EL (cell line): ENCODE measurements at places on chromosomes 6 and 20.

GRCh38 chr6:39686976-39687375 lies 38.2 kb downstream of the KIF6 start:
- no peak for DNase-seq

- no peak for DNase-seq
Measured at GRCh38 chr20:57393321-57394120, 2.3 kb downstream of the RBM38 start.

- DNase-seq, result no peak
Measured at GRCh38 chr6:3710403-3710802, 41.1 kb downstream of the PXDC1 start.

DNA sequence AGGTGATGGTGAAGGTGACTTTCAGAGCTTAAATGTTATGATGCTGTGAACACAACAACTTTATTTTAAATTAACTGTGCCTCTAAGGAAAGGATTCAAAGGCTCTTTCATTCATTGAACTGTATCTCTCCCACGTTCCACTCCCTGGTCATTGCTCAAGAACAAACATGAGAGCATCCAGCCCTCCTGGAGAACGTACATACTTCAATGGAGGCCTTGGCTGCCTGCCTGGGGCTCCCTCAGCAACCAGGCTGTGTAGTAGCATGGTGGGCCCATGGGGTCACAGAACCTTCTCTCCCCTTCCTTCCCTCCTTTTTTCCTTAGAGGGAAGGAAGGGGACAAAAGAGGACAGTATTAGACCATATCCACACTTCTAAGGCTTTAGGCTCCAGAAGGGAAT lies 234.3 kb downstream of the CDC5L start:
- no peak for DNase-seq

DNA sequence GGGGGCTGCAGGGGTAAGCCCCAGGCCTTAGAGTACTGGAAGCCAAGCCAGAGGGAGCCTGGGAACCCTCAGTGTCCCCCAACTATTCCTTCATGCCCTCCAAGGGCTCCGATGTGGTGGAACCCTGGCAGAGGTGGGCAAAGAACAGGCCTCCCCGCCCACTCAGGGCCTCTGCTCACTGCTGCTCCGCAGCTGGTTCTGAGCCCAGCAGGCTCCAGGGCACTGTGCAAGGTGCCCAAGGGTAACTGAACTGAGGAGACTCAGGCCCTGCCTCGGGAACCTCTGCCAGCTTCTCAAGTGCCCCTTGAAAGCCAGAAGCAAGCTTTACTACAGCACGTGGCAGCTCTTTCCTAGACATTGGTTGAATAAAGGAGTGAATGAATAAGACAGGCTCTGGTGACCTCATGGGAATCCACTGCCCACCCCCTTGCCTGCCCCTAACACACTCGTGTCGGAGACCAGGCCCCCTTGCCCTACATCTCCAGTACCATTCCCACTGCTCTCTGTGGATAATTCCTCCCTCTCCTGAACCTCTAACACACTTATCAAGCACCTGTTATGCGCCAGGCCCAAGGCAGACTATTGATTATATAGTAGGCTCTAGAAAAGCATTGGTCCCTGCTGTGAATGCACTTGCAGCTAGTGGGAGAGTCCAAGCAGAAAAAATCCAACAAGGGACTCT lies 55.0 kb downstream of the TOX2 start:
- no peak for DNase-seq

DNA sequence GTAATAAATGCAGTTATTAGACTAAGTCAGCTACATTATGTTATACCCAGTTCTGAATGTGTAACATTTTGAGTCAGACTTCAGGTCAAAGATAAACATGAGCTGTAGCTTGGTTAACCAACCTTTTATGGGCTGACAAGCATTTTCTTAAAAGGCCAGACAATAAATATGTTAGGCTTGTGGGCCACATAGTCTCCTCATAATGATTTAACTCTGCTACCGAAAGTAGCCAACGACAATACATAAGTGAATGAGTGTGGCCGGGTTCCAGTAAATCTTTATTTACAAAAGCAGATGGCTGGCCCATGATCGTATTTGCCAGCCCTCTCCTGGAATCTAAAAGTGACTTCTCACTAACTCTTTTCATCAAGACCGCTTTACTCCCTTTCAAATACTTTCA lies 49.9 kb downstream of the ATG5 start:
- DNase-seq, result peak; percentile 74

DNA sequence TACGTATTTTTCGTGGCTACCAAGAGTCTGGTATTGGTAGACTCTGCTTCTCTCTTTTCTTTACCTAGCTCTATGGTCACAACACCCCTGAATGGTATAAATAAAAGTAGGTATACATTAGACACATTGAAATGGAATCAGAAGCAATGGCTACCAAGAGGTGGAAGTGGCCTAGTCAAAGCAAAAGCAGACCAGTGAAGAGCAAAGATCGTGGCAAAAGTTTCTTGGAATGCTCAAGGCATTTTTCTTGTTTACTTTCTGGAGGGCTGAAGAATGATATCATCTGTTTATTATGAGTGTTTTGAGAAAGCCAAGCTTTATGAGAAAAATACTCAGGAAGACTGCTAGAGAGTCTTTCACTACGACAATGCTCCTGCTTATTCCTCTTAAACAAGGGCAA lies 28.6 kb upstream of the MOCS1 start:
- DNase-seq, result peak; percentile 58

- no peak for DNase-seq
Measured at GRCh38 chr20:57692393-57692792, 17.4 kb downstream of the PMEPA1 start.

GRCh38 chr20:34708621-34709043 lies 4.5 kb downstream of the TP53INP2 start:
- peak; percentile 57 for DNase-seq

- DNase-seq, result no peak
Measured at GRCh38 chr6:169556758-169557548, 144.9 kb downstream of the WDR27 start.

- DNase-seq, result no peak
Measured at GRCh38 chr6:107344981-107345380, 114.4 kb downstream of the PDSS2 start.

DNA sequence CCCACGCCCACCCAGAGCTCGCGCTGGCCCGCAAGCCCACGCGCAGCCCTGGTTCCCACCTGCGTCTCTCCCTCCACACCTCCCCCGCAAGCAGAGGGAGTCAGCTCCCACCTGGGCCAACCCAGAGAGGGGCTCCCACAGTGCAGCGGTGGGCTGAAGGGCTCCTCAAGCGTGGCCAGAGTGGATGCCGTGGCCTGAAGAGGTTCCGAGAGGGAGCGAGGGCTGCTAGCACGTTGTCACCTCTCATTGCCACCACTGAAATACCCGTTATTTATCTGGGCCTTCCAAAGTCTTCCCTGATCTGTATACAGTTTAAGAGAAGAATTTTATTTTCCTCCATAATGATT lies 88.3 kb upstream of the MYLIP start:
- no peak for DNase-seq

DNA sequence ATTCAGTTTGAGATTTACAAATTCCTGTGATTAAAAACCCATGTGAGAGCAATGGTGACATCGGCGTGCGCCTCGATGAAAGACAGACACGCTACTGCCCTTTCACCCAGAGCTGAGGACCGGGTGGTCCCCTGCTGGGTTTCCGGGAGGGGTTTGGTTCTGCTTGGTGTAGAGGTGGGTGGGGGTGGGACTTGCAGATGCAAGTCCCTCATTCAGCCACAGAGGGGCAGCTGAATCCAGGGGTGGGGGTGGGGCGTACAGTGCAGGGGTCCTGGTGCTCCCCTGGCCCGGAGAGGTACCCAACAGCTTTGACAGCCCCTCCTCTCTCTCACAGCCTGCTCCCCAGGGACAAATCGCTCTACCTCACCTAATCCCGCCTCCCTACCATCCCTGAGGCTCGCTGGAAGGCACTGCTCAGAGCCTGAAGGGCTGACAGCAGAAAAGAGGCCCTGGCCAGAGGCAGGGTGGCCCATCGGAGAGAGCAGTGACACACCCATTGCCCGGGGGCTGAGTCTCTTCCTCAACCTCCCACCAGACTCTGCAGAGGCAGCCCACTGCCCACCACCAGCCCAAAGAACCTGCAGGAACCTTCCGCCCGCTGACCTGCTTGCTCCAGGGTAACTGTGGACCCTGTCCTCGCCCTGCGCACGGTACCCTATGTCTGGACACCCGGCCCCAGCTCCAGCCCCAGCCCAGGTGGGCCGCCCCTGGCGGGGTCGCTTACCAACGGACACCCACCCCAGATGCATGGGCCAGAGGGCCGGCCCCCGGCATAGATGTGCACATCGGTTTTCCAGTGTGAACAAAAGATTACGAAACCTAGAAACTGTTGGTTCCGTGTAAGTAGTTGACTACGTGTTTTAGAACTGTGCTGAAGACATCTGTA lies 118.4 kb downstream of the JPH2 start:
- DNase-seq, result no peak

GRCh38 chr6:163579880-163580295 lies 165.4 kb downstream of the QKI start:
- DNase-seq, result no peak

- DNase-seq, result no peak
Measured at GRCh38 chr6:42911171-42912021, 4.5 kb upstream of the PTCRA start.

GRCh38 chr6:104601131-104601651 lies 258.5 kb downstream of the HACE1 start:
- peak; percentile 21 for DNase-seq

- DNase-seq, result no peak
Measured at GRCh38 chr6:116328528-116328903, 42.2 kb upstream of the DSE start.

DNA sequence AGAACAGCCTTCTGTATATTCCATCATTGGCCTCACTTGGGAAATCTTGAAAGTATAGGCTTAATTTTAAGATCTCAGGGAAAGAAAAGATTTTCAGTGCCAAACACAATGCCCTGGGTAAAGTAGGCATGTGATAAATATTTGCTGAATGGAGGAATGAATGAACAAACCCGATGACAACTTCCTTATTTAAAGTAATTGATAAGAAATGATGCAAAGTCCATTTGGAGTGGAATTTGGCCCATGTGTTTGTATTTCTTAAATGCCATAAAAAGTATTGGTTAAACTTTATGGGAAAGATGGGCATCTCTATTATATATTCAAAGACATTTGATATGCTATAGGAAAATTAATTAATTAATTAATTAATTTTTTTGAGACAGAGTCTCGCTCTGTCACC lies 3.7 kb downstream of the TIAM2 start:
- no peak for DNase-seq

DNA sequence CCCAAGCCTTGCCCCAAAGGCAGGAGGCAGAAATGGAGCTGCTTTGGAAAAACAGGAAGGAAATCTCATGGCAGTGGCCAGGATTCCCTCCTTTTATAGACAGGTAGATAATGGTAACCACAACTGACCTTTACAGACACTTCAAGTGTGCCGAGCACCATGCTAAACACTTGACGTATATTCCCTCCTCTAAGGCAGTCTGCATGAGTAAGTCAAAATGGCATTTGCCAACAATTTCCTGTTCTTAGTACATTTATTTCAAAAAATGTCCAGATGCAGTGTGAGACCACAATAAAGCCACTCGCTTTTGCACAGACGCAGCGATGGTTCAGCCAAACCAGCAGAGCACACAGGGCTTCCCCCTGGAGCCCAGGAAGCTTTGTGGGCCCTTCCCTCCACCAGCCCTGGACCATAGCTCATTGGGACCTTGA lies 16.5 kb upstream of the GPR6 start:
- DNase-seq, result peak; percentile 63

- no peak for DNase-seq
Measured at GRCh38 chr20:47031821-47032220, 137.2 kb downstream of the EYA2 start.

GRCh38 chr20:57618091-57618763 lies 2.0 kb downstream of the ZBP1 start:
- peak; percentile 19 for DNase-seq

DNA sequence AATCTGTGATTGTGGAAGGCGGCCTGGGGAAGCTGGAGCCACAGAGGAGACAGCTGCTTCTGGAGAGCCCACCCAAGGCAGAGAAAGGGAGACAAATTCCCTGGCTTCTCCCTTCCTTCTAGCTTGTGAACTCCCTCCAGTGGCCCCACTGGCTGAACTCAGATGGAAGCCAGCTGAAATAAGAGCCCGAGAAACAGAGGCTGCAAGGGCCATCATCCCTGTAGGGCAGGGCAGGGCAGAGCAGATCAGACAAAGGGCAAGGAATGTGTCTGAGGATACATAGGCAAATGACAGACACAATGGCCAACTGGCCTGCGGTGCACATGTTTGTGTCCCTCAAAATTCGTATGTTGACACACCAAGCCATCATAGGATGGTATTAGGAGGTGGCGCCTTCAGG lies 25.3 kb downstream of the MDFI start:
- DNase-seq, result no peak

DNA sequence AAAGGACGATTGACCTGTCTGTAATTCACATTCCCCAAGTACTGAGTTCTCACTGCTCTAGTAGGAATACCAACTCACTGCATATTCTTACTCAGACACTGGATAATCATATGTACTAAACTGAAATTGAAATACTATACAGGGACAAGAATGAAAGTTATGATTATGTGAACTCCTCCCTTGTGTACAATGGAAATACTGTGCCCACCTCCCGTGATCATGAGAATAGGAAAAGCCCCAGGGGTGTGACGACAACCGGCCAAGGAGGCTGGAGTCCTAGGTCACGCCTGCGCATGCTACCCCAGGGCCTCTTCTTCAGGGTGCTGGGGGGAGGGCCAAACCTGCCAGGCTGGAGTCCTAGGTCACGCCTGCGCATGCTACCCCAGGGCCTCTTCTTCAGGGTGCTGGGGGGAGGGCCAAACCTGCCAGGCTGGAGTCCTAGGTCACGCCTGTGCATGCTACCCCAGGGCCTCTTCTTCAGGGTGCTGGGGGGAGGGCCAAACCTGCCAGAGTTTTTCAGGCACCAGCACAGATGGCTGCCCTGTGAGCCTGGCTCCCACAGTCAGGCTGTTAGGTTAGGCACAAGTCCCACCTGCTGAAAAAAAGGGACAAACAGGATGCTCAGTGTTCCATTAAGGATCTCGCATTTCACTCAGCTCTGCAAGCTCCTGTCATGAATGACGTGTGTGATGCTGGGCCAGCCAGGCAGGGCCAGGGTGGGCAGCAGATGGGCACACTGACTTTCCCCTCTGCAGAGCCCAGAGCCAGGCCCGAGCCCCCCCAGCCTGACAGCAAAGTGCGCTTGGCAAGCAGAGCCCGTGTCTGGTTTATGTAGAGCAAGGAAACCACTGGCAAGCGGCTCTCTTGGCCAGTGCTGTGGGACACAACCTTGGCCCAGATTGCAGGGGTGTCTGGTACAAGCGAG lies 107.7 kb downstream of the FOXF2 start:
- DNase-seq, result no peak

- DNase-seq, result peak; percentile 70
Measured at GRCh38 chr6:36615018-36615761, 21.0 kb downstream of the SRSF3 start.

DNA sequence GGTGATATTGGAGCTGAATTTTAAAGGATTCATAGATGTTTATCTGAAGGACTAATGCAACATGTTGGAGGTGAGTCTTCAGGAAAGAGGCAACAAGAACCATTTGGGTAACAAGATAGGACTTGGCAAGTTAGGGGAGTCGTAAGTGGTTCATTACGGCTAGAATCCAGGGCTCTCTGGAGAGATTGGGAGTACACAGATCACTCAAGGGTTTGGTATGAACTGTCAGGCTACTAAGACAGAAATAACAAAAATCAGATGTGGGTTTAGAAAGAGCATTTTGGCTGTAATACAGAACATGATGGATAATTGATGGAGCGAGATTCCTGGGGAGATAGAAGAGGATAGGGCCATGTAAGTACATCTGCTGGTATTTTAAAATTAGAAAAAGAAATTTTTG lies 86.3 kb upstream of the ESR1 start:
- DNase-seq, result no peak
